Inflammatory macrophage (primary cell): ENCODE measurements at places on chromosomes 6 and 20.

DNA sequence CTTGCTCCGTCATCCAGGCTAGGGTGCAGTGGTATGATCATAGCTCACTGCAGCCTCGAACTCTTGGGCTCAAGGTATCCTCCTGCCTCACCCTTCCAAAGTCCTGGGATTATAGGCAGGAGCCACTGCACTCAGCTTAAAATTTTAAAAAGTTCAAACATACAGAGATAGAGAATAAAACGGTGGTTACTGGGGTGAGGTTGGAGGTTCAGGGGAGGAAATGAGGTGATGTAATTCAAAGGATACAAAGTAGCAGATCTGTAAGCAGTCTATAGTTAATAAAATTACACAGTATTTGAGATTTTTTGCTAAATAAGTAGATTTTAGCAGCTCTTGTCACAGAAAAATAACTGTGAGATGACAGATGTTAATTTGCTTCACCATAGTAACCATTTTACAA lies 7.5 kb upstream of the AFG1L start:
- no peak for DNase-seq

GRCh38 chr6:3687847-3688246 lies 63.7 kb downstream of the PXDC1 start:
- DNase-seq, result no peak

- no peak for DNase-seq
These were observed 311.2 kb downstream of the ESR1 start for GRCh38 chr6:152118678-152119077.

DNA sequence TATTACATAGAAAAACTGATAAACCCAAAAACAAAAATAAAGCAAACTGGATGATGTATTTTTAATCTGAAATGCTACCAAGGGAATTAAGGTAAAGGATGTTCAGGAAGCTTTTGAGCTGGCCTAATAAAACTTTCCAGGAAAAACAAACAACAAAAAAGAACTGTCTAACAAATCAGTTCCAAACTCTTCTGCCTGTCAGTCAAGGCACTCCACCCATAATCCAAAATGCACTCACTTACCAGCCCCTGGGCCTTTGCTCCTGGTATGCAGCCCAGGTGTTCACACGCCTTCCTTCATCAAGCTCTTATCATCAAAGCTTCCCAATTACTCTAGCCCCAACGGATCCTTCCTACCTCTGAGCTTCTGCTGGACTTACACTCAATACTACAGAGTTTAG lies 3.7 kb downstream of the EXOC2 start:
- DNase-seq, result no peak

DNA sequence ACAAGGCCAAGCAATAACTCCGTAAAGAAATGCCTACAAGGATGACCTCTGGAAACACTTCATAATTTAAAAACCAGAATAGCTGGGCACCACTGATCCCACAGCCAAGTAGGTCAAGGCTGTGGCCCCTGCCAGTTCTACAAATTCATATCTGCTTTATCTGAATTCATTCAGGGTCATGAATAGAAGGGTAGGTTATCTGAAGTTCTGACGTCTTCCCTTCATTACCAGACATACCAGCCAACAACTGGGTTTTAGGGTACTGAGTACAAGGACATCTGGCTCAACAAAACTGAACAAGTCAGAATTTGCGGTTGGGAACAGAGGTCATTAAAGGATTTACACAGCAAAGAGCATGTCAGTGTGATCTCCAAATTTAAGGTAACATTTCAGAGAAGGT lies 26.0 kb downstream of the MAP3K5 start:
- DNase-seq, result no peak

GRCh38 chr6:66740346-66740745 lies 1033.3 kb upstream of the EYS start:
- no peak for DNase-seq

GRCh38 chr6:150813319-150813992 lies 52.0 kb upstream of the MTHFD1L start:
- DNase-seq, result no peak

GRCh38 chr6:32867554-32868256 lies 13.7 kb downstream of the PSMB9 start:
- DNase-seq, result no peak

- DNase-seq, result no peak
These were observed 3.1 kb downstream of the TRAPPC3L start for GRCh38 chr6:116542426-116542825.
